Urinary bladder (tissue), 4 donors: ENCODE measurements at places on chromosomes 3 and 15. TPM values are rescaled to one million over a fixed set of nuclear protein-coding genes. Genes with fewer than 3 reads are reported as not detected.

The TRPM1 gene
- total RNA-seq = not detected

DNA sequence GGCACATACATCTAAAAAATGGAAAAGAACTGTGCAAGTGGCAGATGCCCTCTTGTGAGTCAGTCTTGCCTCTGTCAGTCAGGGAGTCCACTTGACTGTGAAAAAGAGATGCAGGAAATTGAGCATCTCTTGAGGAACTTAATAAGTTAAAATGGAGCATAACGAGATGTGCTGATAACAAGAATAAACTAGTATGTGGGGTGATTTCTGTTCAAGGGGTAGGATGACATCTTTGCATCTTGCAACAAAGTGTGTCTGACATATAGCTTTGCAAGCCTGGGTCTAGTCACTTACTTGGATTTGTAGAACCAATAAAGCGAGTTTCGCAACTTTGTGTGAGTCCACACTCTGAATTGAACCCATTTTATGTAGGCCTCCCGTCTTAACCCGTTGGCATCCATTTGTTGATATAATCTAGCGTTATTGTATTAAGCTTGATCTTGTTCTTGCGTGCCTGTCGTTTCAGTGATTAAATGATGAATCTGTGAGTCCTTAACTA, 2.2 kb downstream of the USP3 start:
- DNase-seq = no peak

DNA sequence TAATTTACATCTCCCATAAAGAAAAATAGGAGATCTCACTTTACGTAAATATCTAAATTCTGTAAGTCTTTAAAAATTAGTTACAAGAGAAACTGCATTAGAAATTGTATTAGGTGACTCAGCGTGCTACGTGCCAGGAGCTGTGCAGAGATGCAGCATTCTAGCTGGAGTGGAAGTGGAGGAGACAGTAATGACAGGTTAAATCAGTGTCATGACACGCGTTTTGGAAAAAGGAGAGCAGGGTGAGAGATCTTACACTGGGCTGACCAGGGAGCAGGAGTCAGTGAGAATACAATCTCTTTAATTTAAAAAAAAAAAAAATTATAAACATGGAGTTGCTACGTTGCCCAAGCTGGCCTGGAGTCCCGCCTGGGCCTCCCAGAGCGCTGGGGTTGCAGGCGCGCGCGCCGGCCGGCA, 635 bp downstream of the TUBGCP5 start:
- no peak for DNase-seq

- DNase-seq = no peak
Observed at GRCh38 chr3:51340013-51340829, 44.9 kb upstream of the MANF start.

GRCh38 chr3:80519436-80519835, 751.6 kb upstream of the ROBO1 start:
- DNase-seq = no peak

GRCh38 chr3:14646589-14647413, 4.8 kb upstream of the CCDC174 start:
- DNase-seq = no peak

The TXNRD3 gene
- 17.8 TPM for total RNA-seq

DNA sequence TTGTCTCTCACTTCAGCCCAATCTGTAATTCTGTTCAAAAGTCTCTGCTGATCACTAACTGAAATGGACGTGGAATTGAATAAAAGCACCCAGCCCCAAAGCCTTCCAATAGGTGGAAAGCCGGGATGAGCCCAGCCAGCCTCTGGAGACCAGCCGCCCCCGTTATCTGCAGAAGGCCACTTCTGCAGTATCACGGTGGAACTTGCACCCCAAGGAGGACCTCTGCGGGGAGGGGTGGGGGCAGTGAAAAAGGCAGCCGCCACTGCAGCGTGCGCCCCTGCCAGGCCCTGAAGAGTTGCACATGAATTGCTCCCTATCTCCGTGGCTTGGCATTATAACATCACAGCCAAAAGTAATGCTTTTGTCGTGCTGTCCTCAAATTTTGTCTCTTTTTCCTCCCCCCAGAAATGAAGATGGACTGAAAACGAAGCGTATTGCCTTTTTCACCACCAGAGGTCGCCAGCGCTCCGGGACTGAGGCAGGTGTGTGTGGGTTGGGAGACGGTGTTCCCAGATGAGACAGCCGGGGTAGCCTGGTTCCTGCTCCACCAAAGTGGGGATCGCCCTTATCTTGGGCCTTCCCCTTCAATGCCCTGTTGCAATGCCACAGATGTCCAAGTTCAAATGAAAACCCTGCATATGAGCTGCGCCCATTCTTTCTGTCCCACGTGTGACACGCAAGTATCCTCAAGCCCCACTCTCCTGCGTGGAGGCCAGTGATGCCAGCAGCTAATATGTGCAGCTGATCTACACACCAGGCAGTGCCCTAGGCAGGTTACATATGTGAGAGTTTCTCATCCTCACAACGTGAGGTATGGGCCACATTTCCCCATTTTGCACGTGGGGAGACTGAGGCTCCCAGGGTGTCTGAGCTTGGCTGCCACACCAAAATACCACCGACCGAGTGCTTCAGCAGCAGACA, 96.0 kb downstream of the LRRK1 start:
- DNase-seq = no peak

The DAZL gene
- not detected for total RNA-seq

DNA sequence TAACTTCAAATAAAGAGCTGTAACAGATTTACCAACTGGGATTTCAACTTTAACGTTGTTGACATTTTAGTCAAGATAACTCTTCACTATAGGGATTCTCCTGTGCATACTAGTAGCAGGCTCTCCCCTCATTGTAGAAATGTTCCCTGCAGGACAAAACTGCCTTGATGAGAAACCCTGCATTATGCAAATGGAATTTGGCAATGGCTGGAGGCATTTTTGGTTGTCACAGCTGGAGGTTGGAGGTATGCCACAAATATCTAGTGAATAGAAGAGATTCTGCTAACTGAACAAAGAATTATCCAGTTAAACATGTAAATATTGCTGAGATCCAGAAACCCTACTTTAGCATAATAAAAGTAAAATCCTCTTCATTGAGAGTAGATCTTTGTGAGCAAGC, 928.8 kb upstream of the ALCAM start:
- DNase-seq = no peak

DNA sequence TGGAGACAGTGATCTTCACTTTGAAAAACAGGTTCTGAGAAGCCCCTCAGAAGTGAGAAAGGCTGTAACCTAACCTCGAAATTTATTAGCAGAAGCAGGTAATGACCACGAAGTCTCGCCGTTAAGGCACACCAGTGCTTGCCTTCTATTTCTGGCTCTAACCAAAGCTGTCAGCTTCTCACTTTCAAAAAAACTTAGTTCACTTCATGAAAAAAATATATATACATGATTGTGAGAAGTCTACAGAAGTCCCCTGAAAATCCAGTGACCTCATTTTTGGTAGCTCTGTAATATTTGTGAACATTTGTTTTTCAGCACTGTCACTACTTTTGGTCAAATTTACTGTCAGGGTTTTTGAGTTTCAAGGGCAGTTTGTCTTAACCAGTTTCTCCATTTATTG, 19.1 kb upstream of the AKAP13 start:
- no peak for DNase-seq

The ZNF639 gene
- 89.6 TPM for total RNA-seq

The STRIT1 gene
- total RNA-seq = 1.4 TPM

GRCh38 chr3:42014458-42014920, 52.6 kb upstream of the ULK4 start:
- no peak for DNase-seq

The CAND2 gene
- 10.7 TPM for total RNA-seq

- no peak for DNase-seq
Observed at GRCh38 chr15:100696452-100696851, 94.1 kb downstream of the ASB7 start.

GRCh38 chr3:195085356-195086130, 185.4 kb downstream of the XXYLT1 start:
- DNase-seq = no peak

GRCh38 chr15:87547470-87548181, 708.9 kb downstream of the NTRK3 start:
- DNase-seq = no peak
